ENCODE measurements at places on chromosomes 11 and 22.
A peak's percentile ranks its signal among the peaks of the same experiment; 100 is the strongest.

DNA sequence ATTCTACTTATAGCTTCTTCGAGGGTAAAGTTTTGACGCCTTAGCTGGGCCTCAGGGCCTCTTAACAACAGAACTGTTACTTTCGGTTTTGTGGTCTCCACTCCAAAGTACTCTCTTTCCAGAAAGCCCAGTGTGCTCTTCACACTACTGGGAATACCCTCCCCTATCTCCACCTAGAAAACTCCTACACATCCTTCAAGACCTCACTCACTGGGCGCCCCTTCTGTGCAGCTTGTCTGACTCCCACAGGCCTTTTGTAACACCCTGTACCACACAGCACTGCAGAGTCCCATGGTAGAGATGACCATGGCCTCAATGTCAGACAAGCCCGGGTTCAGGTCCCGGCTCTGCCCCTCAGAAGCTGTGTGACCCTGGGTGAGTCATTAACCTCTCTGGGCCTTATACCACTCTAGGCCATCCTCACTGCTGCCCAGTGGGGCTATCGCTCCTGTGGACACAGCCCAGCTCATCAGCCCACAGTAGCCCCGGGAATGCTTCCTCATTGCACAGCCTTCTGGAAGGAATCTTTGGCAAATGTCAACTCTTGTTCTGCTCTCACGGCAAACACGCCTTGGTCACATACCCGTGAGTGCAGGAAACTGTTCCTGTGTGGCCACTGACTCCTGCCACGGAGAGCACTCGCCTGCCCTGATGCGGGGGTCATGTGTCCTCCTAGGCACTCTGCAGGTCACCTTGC lies 51.4 kb downstream of the SHISAL1 start:
- DNase-seq = no peak

GRCh38 chr22:26437694-26438392 lies 8.8 kb downstream of the ASPHD2 start:
- DNase-seq = no peak

GRCh38 chr22:48927591-48927990 lies 900.1 kb downstream of the BRD1 start:
- no peak for DNase-seq

DNA sequence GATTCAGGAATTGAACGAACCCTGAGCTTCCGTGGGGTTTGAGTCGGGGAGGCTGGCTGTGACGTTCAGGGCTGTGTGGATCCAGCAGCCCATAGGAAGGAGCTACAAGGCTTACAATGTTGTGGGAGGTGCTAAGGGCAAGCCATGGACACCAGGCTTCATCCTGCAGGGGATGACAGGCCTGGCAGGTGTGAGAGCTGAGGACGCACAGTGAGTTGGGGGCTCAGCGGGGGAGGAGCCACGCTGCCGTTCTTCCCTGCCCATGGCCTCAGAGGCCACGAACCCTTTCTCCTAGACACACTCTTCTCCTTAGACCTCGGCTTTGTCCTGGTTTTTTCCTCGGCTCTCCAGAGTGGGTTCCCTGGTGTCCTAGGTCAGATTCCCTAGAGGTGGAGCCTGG lies 113.3 kb upstream of the SLC22A12 start:
- no peak for DNase-seq

- no peak for DNase-seq
These were observed 45.8 kb downstream of the NCAM1 start for GRCh38 chr11:113006896-113007445.

GRCh38 chr11:68322052-68322430 lies 9.7 kb downstream of the LRP5 start:
- DNase-seq = no peak

DNA sequence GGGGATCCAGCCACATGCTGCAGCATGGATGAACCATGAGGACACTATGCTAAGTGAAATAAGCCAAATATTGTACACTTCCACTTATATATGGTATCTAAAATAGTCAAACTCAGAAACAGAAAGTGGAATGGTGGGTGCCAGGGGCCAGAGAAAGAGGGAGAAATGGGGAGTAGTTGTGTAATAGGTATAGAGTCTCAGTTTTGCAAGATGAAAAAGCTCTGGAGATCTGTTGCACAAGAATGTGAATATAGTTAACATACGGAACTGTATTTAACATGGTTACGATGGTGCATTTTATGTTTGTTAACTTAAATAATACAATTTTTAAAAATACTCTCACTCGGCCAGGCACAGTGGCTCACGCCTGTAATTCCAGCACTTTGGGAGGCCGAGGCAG lies 21.2 kb downstream of the GDPD5 start:
- no peak for DNase-seq

- DNase-seq = no peak
These were observed 472 bp downstream of the UBXN1 start for GRCh38 chr11:62678433-62678769.

- no peak for DNase-seq
These were observed 65.2 kb downstream of the CSTPP1 start for GRCh38 chr11:47001781-47002181.

- no peak for DNase-seq
These were observed 409.7 kb downstream of the SHANK2 start for GRCh38 chr11:70842701-70843100.

DNA sequence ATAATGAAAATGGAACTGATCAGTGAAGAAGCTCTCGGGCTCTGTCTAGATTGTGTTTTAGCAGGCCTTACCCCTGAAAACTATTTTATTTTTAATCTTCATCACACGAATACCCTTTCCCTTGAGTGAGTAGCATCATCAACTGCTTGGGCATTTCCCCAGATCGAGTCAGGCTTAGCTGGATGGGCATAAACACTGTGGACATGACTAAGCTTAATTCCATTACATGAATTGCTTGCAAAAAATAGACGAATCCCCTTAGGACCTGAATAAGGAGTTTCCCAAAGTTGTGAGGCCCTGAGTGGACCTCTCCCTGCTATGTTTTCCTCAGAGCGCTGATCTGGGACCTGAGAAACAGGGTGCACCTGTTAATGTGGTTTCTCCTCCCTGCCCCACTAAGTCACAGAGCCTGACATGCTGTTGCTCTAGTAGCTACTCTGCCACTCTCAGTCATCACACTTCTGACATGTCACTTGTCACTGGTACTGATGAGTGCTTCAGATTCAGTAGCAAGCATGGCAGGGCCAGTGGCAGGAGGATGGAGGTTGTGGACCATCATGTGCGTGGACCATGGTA lies 53.5 kb downstream of the ENDOD1 start:
- no peak for DNase-seq

- DNase-seq = no peak
These were observed 109.5 kb downstream of the DBX1 start for GRCh38 chr11:20050551-20051333.

GRCh38 chr11:91653079-91653754 lies 571.4 kb upstream of the FAT3 start:
- DNase-seq = no peak

DNA sequence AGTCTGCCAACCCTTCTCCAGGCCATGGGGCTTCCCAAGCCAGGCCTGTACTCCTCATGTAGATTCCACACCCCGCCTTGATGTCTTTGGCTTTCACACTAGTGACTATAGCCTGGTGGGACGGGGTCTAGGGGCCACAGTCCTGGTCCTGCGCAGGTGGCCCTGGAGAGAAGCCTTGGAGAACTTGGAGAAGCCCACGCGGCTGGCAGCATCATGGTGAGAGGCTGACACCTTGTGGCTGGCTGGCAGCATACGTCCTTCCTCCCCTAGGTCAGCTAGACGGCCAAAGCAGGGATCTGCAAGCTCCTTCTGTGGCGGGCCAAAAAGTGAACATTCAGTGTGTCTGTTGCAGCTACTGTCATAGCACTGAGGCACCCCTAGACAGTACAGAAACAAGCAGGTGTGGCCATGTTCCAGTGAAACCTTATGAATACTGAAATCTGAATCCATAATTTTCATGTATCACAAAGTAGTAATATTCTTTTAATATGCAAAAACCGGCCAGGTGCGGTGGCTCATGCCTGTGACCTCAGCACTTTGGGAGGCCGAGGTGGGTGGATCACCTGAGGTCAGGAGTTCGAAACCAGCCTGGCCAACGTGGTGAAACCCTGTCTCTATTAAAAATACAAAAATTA lies 42.0 kb downstream of the FAM83F start:
- DNase-seq = peak; percentile 55

Data from left cardiac atrium (tissue), 4 donors.